ENCODE measurements at places on chromosomes 16 and 17.

- peak; percentile 17 for DNase-seq
These were observed 123.1 kb downstream of the CA10 start for GRCh38 chr17:52035336-52035915.

- DNase-seq: no peak
These were observed 604.5 kb downstream of the WWOX start for GRCh38 chr16:78703936-78704335.

- DNase-seq: no peak
These were observed 16.3 kb upstream of the NKD1 start for GRCh38 chr16:50531901-50532300.

DNA sequence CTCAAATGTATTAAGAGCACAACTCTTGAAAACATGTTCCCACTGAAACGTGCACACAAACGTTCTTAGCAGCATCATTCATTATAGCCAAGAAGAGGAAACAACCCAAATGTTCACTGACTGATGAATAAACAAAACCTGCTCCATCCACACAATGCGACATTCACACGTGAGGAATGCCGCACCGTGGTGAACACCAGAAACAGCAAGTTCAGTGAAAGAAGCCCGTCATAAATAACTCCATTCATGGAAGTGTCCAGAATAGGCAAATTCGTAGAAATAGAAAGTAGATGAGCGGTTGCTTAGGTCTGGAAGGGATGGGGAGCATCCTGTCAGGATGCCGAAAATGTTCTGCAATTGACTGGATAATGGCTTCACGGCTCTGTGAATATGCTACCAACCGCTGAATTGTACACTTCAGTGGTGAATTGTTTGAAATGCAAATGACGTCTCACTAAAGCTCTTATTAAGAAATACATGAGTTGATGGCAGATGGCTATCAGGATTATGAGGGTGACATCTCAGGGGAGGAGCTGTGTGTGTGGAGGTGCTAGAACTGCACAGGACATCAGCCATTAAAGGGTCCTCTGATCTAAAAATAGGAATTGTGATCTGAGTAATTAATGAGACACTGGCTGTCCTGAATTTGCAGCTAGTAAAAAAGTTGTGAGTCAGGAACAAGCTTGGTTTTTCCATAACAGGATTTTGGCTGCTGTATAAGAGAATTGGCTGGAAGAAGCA lies 771.0 kb downstream of the KCNJ18 start:
- DNase-seq: no peak

DNA sequence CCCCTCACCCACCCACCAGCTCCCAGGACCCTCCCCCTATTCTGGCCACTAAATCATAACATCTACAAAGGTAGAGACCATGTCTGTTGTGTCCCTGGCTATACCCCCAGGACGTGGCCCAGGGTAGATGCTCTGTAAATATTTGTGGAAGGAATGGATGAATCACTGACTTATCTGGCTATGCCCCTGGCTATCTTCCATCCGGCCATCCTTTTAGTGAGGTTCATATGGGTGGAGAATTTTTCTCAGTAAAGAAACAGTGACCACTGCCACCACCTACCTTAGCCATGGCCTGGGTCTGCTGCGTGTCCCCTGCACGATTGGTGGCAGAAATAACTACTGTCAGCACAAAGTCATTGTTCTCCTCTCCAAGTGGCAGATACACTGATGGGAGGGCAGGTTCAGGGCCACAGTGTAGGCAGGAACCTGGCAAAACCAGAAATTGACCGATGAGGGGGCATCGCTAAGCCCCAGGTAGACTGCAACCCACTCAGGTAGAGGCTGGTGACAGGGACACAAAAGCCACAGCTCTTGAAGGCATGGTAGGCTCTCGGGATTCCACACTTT lies 63.1 kb upstream of the BCO1 start:
- DNase-seq: no peak

DNA sequence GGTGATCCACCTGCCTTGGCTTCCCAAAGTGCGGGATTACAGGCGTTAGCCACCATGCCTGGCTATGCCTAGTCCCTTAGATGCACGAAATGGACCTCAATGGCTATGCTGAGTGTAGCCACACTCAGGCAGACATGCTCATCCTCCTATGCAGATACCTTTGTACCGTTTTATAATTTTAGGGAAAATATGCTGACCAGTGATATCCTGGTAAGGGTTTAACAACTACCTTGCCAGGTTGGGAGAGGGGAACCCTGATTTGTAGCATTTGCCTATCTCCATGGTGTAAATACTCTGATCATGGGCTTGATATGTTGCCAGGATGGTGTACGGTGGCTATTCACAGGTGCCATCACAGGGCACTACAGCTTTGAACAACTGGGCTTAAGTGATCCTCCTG lies 6.9 kb upstream of the SNF8 start:
- DNase-seq: no peak

Data from posterior cingulate gyrus (tissue), 11 donors.